ENCODE measurements at places on chromosomes 12 and 14. TPM values are rescaled to one million over a fixed set of nuclear protein-coding genes. Genes with fewer than 3 reads are reported as not detected.

GRCh38 chr12:100128512-100128908 is 14.2 kb downstream of the BLTP3B start:
- DNase-seq = no peak

Gene DDX55
- 20.6 TPM for total RNA-seq

GRCh38 chr12:50246197-50246865 is 37.0 kb downstream of the LIMA1 start:
- DNase-seq = no peak

Gene CYP27B1
- total RNA-seq = 1.1 TPM

- no peak for DNase-seq
Measured at GRCh38 chr12:123106640-123107359, 44.1 kb downstream of the PITPNM2 start.

- no peak for DNase-seq
Measured at GRCh38 chr12:4621511-4621910, 27.3 kb downstream of the AKAP3 start.

GRCh38 chr12:93483151-93483807 is 16.0 kb downstream of the MRPL42 start:
- no peak for DNase-seq

DNA sequence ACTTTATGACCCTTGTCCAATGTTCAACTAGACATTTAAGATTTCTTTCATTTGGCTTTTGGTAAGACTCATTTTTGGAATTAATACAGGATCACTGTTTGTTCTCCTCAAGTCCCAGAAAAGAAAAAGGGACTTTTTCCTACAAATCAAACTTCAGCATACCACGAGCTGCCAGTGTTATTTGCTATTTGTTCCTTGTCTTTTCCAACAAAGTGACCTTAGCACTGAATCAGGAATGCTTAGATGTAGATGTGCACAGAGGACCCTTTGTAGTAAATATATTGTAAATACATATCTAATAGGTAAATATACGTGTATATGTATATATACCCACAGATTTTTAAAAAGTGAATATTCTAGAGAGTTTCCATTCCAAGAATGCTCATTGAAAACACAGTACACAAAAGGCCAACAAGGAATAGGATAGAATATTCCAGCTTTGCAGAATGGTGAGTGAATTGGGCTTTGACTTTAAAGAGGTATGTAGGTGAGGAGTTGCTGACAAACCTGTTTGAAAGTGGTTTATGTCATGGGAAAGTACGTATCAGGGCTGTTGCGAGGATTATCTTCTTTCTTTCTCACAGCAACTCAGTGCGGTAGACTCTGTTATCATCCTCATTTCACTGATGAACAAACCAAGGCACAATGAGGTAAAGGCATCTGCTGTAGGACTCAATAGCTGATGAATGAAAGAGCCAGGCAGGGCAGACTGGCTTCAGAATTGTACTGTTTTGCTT is 65.0 kb downstream of the HMGA2 start:
- DNase-seq = no peak

Gene TTC6
- 0.06 TPM for total RNA-seq

DNA sequence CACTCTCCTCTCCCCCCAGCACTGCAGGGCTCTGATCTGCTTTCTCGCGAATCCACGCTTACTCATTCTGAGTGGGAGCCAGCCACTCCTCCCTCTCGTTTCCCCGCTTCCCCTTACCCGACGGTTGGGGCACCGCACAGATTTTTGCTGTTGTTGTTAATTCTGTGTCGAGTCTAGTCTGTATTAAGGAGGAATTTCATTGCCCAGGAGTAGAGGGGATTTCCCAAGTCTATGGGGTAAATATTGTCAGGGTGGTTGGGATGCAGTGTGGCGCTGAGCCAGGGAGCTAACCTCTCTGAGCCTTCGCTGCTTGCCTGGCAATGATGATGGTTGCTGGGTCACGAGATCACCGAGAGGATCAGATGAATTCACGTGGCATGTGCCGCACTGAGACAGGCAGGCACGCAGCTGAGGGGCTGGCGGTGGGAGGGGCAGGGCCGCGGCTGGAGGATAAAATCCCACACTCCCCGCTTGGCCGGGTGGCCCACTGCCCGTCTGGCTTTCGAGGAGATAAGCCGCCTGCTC is 18.5 kb downstream of the NCOR2 start:
- DNase-seq = no peak

DNA sequence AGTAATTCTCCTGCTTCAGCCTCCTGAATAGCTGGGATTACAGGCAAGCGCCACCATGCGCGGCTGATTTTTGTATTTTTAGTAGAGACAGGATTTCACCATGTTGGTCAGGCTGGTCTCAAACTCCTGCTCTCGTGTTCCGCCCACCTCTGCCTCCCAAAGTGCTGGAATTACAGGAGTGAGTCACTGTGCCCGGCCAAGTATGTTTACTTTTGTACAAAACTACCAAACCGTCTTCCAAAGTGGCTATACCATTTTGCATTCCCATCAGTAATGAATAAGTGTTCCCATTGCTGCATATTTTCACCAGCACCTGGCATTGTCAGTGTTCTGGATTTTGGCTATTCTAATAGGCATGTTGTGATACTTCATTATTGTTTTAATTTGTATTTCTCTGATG is 8.4 kb upstream of the KRT6A start:
- no peak for DNase-seq

Gene PPM1H
- total RNA-seq = 7.2 TPM

GRCh38 chr12:94725375-94726168 is 75.2 kb upstream of the TMCC3 start:
- DNase-seq = no peak

Gene TMEM229B
- total RNA-seq = 2.9 TPM

Gene GSC
- not detected for total RNA-seq

DNA sequence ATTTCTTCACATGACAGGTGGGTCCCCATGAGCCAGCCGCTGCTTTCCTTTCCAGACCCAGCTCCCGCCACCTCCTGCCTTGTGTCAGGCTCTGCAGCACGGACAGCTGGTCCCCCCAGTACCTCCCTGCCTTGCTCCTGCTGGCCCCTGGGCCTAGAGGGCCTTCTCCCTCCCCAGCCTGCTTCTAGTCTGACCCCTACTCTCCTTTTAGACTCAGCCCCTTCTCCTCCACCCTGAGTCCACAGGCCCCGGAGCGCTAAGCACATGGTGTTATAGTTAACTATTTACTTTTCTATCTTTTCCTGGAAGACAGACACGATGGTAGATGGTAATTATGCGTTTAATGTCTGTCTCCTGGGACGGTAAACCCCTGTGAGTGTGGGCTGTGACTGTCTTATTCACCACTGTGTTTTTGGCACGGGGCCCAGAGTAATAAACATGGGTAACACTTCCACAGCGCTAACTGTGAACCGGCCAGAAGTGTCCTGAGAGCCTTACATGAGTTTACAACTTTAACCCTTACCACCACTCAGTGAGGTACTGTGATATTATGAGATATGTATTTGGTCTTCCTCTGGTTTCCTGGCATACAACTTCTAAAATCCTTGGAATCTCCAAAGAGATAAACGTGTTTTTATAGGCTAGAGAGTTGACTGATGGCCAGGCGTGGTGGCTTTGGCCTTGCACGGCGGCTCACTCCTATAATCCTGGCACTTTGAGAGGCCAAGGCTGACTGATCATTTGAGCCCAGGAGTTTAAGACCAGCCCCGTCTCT is 41.2 kb downstream of the DGLUCY start:
- DNase-seq = no peak

- DNase-seq = no peak
Measured at GRCh38 chr12:109018296-109018695, 2.6 kb downstream of the SVOP start.

Gene CD163L1
- 1.8 TPM for total RNA-seq

DNA sequence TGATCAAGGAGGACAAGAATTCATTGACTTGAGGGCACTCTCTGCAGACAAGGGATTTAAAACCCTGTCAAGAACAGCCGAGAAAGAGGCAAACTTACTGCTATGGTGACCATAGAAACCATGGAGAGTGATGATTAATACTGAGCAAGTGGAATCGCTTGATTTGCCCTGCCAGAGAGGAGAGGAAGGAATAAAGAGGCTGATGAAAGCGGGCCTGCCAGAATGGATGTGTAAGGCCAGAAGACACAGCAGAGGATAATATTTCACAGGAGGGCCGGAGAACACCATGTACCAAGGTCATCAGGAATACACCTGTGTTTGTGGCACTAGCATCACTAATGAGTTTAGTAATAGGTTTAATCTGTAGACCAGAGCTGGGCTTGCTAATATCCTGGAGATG is 221.8 kb upstream of the DCN start:
- DNase-seq = no peak

GRCh38 chr14:76806446-76806845 is 6.2 kb downstream of the ANGEL1 start:
- DNase-seq = no peak

DNA sequence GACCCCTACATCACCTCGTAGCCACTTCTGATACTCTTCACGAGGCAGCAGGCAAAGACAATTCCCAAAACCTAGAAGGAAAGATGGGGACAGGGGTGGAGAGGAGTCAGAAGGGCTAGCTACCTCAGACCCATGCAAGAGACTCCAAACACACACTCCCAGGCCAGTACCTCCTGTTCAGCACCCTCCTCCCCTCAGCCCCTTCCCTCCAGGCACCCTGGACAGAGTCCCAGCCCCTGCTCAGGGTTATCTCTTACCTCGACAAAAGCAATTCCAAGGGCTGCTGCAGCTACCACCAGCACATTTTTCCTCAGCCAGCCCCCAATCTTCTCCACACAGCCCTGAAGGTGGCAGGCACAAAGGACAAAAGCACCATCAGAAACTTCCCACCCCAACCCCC is 3.3 kb downstream of the CD63 start:
- DNase-seq = no peak

- DNase-seq = no peak
Measured at GRCh38 chr14:80215081-80215480, 3.8 kb upstream of the DIO2 start.

GRCh38 chr12:113482334-113482733 is 10.7 kb upstream of the LHX5 start:
- DNase-seq = no peak

Measured in glomerular endothelial cell (primary cell).